ENCODE measurements at places on chromosomes 2 and 18.

GRCh38 chr2:27960237-27960912 is 69.8 kb downstream of the BABAM2 start:
- no peak for DNase-seq

DNA sequence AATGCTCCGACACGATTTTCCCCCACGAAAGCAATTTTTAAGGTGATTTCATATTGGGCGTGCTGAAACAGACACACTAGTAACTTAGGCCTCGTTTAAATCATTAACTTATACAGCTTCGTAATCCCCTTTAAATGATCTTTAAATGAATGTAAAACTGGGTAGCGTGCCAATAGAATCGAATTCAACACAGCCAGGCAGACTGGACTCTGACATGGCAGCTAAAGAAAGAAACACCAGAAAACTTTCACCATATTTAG is 2.4 kb upstream of the ID2 start:
- no peak for DNase-seq

DNA sequence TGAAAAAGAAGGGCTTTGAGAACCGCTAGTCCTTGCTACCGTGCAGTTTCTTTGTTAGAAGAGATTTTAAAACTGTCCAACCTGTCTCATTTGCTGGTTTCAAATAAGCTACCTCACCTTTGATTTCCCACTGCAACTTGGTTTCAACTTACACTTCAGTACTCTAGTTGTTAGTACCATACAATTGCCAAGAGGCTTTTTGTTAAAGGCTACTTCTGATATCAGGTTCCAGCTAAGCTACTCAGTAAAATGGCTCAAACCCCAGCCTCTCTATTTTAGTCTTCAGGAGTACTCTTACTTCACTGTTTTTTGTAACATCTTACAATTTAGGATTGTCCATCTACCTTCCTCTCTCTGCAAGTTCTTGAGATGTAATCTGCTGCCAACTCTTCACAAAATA is 91.6 kb downstream of the INO80D start:
- no peak for DNase-seq

DNA sequence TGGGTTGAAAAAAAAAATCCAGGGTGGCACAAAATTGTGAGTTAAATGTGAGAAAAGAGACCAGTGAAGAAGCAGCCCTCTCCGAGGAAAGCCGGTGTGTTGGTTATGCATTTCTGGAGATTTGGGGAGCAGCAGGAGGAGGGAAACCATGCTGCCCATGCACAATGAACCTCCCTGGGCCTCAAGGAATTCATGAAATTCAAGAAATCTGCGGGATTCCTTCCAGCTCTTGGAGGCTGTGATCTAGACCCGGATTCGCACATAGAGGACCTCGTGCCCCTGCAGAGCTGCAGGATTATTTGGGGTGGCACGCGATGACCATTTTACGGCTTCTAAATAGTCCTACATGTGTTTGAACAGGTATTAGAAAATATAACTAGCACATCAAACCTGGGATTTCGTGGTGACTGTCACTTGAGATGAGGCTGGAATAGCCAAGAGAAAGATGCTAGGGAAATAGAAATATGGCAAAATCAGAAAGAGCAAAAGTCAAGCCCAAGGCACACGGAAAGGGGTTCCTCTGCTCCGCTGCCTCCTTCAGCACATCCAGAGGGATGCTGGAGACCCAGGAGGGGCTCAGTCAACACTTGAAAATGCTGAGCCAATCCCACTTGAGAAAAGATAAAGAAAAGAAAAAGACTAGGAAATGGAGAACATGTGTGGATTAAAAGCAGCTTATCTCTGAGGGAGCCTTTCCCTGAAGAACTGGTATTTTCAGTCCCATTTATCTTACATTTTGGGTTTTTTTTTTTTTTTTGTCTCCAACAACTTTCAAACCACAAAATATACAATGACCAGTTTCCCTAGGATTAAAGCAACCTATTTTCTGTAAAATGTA is 22.0 kb downstream of the KCTD1 start:
- no peak for DNase-seq

DNA sequence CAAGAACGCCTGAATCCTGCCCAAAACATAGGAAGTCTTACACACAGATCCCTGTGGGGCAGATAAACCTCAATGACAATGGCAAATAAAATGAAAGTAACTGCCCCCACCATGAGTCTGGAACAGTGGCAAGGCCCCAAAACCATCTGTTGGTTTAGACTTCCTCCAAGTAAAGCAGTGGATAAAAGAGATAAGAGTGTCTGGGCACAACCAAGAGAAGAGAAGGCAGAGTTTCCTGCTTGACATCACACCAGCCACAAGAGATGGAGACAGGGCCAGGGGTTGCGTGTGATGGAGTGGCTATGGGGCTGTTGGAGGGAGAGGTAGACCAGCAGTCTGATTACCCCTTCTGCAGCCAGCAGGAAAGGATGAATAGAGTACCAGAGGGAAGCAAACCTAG is 212.1 kb upstream of the POU3F3 start:
- no peak for DNase-seq

GRCh38 chr2:105911425-105911824 is 166.7 kb downstream of the NCK2 start:
- no peak for DNase-seq

GRCh38 chr2:173290518-173290917 is 64.2 kb upstream of the CDCA7 start:
- DNase-seq = no peak

DNA sequence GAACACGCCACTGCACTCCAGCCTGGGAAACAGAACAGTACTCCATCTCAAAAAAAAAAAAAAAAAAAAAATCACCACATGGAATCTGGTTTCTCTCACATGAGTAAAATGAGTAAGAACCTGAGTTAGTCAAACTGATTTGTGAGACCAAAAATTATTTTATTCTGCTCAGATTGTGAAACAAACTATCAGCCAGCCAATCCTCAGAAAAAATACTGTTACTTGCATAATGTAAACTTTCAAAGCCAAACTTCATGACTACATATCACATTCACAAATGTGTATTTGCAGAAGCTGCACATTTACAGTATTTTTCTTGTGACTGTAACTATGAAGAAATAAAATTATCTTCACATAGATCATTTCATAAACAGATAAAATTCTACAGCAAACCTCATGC is 23.2 kb downstream of the SUMO1 start:
- DNase-seq = no peak

GRCh38 chr2:123095219-123095835 is 929.8 kb upstream of the CNTNAP5 start:
- DNase-seq = no peak

DNA sequence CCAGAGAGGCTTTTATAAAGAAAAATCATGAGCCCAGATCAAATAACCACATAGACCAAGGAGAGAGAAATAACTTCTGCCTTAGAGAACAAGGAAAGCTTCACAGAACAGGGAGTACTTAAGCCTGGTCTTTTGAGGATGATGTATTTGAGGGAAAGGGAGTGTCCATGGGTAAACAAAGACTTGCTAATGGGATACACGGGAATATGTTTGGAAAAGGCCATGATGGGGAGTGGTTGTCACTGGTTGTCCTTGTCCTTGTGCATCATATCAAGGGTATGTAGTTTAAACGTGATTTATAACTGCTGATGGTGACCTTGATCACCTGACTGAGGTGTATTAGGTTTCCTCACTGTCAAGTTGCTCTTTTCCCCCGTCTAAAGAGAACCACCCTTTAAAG is 169.9 kb downstream of the FAM210A start:
- DNase-seq = no peak

- no peak for DNase-seq
Measured at GRCh38 chr18:63320975-63321265, 1.4 kb upstream of the BCL2 start.

GRCh38 chr2:13607139-13607538 is 890.4 kb downstream of the TRIB2 start:
- no peak for DNase-seq

GRCh38 chr2:76613330-76613729 is 902.6 kb upstream of the GCFC2 start:
- DNase-seq = no peak

GRCh38 chr18:12651651-12652050 is 6.3 kb downstream of the SPIRE1 start:
- DNase-seq = no peak

- DNase-seq = no peak
Measured at GRCh38 chr18:49879271-49879580, 65.9 kb upstream of the ACAA2 start.

DNA sequence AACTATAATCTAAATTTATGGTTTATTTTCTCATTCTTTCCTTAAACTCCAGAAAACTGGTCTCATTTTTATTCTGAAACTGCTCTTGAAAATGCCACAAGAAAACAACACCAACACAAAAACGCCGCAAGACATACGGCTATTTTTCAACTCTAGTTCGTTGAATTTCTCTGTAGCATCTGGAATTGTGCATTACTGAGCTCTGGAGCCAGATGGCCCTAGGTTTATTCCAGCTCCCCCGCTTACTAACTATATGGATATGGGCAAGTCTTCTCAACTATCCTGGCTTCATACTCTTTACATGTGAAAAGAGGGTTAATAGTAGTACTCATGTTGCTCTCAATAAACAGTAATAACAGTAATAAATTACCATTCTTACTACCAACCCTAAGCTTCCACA is 19.9 kb downstream of the FAM98A start:
- no peak for DNase-seq

- DNase-seq = peak; percentile 11
Measured at GRCh38 chr2:24049485-24050021, at the start of gene FKBP1B. TSS of gene FKBP1B (plus strand) at chr2:24049741. CDS start at chr2:24049850, 109 bp downstream.

GRCh38 chr18:22124970-22125369 is 44.4 kb upstream of the GATA6 start:
- DNase-seq = no peak

DNA sequence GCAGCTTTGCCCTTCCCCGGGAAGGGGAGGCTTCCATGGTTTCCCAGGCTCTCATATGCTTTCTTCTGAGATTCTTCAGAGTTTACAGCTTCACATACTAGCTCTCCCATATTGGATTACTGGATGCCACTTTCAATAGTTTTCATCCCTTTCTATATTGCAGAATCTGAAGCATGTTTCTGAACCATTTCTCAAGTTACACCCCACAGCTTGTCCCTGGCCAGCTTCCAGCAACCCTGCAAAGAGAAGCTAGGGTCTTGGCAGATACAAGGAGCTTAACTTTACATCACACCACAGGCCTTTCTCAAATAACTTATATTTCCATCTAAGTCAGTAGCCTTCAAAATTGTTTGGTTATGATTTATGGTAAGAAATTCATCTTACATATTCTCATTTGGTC is 39.6 kb downstream of the LHCGR start:
- no peak for DNase-seq

GRCh38 chr18:4391859-4392258 is 63.2 kb downstream of the DLGAP1 start:
- no peak for DNase-seq

- no peak for DNase-seq
Measured at GRCh38 chr2:218327451-218328210, 29.0 kb upstream of the CATIP start.

- no peak for DNase-seq
Measured at GRCh38 chr18:4511166-4511565, 56.1 kb upstream of the DLGAP1 start.

DNA sequence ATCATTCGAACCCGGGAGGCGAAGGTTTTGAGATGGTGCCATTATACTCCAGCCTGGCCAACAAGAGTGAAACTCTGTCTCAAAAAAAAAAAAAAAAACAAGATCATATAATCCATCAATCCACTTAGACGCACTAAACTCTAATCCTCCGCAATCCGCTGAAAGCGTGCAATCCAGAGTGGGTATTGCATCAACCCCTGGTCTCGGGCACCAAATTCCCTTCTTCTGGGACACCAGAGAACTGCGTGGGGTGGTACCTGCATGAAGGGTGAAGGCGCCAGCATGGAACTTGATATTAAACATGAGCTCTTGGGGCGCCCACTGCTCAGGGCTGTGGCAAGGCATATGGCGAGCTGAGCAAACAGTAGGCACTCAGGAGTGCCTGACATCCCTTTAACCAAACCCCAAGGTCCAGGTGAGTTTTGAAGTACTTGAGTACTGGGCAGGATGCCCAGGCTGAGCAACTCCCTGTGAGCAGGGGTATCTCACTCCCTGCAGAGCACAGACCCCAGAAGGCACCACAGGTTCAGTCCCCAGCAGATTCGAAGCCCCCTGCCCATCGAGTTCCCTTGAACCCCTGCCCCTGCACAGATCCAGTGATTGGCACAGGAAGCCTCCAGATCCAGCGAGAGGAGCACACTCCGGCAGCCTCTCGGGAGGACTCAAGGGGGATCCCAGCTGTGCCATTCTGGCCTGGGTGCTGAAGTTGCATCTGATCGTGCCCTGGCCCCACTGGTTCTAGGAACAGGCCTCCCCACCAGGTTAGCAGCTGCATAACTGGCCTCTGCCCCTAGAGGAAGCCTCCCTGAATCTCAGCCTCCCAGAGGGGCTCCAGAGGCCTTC is 8.0 kb downstream of the ALPI start:
- no peak for DNase-seq

DNA sequence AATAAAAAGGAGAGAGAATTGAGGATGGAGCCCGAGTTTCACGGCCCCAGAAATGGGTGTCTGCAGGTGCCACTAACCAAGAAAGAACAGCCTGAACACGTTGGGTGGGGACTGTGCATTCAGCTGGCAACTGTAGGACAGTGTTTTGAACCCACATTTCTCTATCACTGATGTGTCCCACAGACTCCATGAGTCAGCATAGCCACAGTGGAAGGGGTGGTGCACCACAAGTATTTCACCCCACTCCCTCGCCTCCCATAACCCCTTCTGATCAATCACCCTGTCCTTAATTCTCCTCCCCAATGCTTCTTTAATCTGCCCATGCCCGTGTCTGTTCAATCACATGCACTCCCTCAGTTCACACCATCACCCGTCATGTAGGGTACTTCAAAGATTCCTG is 291.5 kb downstream of the ZNF516 start:
- no peak for DNase-seq

DNA sequence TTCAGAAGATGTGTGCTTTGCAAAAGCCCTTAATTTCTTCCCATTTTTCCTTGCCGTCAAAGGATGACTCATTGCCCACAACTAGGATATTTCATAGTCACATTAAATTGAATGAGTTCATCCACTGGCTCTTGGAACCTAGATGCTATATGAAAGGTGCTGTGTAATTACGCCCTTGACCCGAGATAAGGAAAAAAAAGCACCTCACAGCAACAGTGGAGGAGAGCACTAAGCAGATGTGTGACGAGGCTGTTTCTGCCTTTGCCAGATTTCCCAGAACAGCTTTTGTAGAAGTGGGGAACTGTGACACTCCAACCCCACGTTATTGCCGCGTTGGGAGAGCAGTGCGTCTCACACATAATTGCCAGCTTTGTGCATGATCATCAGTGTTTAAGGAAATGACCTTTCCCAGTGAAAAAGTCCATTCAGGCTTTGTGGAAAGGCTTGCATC is 33.3 kb upstream of the TMEM87B start:
- no peak for DNase-seq

GRCh38 chr2:38494394-38494793 is 108.3 kb downstream of the HNRNPLL start:
- DNase-seq = no peak

GRCh38 chr2:20707601-20708000 is 40.7 kb downstream of the GDF7 start:
- DNase-seq = no peak

GRCh38 chr2:39568561-39569006 is 97.1 kb upstream of the TMEM178A start:
- no peak for DNase-seq

- DNase-seq = no peak
Measured at GRCh38 chr2:174048243-174048642, 83.1 kb upstream of the SP3 start.

Data from T1000 (cell line).